ENCODE measurements at places on chromosomes 1 and 21. TPM values are rescaled to one million over a fixed set of nuclear protein-coding genes. Genes with fewer than 3 reads are reported as not detected.

Gene NCSTN
- 53.7 TPM for total RNA-seq

DNA sequence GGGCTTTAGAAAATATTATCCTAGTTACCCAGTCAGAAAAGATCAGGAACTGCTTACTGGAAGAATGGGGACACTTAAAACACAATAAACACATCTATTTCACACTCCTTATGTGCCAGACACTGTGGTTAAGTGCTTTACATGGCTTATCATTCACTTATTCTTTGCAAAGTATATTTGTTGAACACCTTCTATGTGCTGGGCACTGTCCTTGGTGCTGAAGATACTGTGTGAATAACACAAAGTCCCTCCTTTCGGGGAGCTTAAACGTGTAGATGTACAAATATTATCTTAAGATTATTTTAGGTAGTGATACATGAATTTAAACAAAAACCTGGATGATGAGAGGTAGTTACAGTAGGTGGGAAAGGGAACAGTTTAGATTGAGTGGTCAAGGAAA, 169.3 kb downstream of the ST6GALNAC5 start:
- DNase-seq, result no peak

GRCh38 chr1:156104065-156104810, 10.3 kb upstream of the LMNA start:
- DNase-seq, result no peak

Gene CDC42BPA
- 33.5 TPM for total RNA-seq

Gene FCRL5
- total RNA-seq, result 0.30 TPM

- DNase-seq, result no peak
Observed at GRCh38 chr1:115867216-115867615, 26.3 kb upstream of the NHLH2 start.
